Natural killer cell treated with Interleukin-12 subunit alpha and Interleukin-12 subunit beta and Interleukin-15 and Interleukin-18, amount 100 ng/mL, for 72 hours (primary cell): ENCODE measurements at places on chromosomes 1 and 21. TPM values are rescaled to one million over a fixed set of nuclear protein-coding genes. Genes with fewer than 3 reads are reported as not detected.

HCRTR1 gene
- total RNA-seq, result not detected

KCNQ4 gene
- total RNA-seq, result 0.56 TPM

RUSC1 gene
- 40.1 TPM for total RNA-seq

DCAF8 gene
- 115 TPM for total RNA-seq

RUNX3 gene
- 186 TPM for total RNA-seq

GRCh38 chr1:232183266-232183800, 446.6 kb downstream of the SIPA1L2 start:
- DNase-seq, result no peak

- DNase-seq, result no peak
Observed at GRCh38 chr1:34147301-34147700, 17.7 kb downstream of the CSMD2 start.

DNA sequence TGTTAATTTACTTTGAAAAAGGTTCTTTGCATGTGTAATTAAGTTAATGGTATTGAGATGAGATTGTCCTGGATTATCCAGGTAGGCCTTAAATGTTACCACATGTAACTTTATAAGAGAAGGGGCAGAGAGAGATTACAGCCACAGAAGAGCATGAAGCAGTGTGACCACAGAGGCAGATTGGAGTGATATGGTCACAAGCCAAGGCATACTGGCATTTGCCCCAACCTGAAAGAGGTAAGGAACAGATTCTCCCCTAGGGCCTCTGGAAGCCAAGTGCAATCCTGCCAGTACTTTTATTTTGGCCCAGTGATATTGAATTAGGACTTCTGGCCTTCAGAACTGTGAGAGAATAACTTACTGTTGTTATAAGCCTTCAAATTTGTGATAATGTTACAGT, 23.0 kb downstream of the RNF2 start:
- DNase-seq, result no peak

DNA sequence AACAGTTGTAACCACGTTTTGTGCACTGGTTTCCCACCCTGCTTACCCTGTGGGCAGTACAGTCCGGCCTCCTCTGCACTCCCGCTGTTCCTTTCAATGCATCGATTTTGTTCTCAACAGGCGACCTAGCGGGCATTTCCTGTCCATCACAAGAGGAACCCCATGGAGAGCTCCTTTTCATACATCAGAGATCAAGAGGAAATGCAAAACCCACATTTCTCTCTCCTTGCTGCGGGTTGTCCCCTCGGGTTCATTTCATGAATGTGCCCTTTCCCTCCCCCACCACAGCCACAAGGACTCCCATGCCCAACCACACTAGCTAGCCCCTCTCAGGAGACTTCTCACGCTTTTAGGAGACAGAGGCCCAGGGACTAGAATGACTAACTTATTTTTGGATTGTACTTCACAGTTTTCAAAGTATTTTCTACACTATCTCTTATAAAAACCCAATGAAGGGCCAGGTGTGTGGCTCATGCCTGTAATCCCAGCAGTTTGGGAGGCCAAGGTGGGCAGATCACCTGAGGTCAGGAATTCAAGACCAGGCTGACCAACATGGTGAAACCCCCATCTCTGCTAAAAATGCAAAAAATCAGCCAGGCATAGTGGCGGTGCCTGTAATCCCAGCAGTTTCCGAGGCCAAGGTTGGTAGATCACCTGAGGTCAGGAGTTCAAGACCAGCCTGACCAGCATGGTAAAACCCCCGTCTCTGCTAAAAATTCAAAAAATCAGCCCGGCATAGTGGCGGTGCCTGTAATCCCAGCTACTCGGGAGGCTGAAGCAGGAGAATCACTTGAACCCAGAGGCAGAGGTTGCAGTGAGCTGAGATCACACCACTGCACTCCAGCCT, 18.4 kb downstream of the ATP1A4 start:
- DNase-seq, result no peak

GRCh38 chr1:63638471-63638870, 45.3 kb downstream of the PGM1 start:
- DNase-seq, result no peak

GRCh38 chr1:212498283-212499040, 65.7 kb downstream of the NENF start:
- no peak for DNase-seq

DNA sequence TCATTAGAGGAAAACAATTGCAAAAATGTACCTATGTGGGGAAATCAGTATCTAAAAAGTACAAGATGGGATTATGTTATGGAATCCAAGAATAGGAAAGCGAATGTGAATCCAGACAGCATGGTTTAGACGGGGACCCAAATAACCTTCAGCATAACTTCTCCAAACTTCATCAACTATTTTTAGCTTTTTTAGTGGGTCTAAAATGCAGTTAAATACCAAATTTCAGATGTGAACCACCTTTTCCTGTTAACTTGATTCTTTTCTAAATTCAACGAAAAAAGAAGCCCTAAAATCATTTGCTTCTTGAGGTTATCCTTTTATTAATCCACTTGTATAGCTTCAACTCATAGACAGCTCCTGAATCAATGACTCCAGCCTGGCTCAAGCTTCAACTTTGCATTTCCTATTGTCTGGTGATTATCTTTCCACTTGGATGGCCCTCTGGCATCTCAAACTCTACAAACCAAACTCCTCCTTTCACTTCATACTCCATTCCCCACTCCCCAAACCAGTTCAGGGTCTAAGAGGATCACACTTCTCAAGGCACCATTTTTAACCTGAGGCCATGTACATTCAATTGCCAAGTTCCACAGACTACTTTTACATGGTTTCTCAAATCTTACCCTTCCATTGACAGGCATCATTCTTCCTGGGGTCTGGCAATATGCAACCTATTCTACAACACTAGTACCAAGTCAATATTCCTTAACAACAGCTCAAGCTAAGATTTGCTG, 7.4 kb downstream of the ERRFI1 start:
- DNase-seq, result no peak

- DNase-seq, result no peak
Observed at GRCh38 chr21:38413958-38414548, 84.2 kb downstream of the ERG start.

DNA sequence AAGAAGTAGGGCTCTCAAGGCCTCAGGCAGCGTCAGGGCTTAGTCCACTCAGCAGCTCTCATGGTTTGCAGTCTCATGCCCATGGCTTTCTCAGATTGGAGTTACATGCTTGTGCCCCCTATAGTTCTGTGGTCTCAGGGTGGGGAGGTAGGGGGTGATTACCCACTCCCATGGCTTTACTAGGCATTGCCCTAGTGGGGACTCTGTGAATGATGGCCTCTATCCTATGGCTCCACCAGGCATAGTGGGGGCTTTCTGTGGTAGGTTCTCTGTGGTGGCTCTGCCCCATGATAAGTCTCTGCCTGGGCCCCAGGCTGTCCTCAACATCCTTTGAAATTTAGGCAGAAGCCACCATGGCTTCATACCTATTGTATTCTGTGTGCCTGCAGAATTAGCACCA, 48.9 kb downstream of the MSH4 start:
- no peak for DNase-seq

- DNase-seq, result no peak
Observed at GRCh38 chr1:230073371-230074035, 6.5 kb downstream of the GALNT2 start.

DNA sequence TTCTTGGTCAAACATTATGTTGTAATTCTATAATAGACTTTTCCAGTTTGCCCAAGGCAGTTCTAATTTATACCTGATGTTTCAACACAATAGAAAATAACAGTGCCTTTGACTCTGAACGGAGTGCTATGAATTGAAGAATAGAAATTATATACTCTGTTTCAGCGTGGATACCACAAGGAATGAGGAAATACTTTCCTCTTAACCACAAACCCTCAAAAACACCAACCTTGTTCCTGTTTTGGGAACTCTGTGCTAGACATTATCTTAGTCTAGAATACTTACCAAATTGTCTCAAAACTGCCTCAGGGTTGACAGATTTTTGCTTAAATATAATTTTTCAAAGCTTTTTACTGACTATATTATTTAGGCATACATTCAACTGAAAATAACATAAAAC, 1629.3 kb downstream of the MRPL39 start:
- DNase-seq, result no peak

- no peak for DNase-seq
Observed at GRCh38 chr1:106465666-106466065, 590.8 kb upstream of the PRMT6 start.

DNA sequence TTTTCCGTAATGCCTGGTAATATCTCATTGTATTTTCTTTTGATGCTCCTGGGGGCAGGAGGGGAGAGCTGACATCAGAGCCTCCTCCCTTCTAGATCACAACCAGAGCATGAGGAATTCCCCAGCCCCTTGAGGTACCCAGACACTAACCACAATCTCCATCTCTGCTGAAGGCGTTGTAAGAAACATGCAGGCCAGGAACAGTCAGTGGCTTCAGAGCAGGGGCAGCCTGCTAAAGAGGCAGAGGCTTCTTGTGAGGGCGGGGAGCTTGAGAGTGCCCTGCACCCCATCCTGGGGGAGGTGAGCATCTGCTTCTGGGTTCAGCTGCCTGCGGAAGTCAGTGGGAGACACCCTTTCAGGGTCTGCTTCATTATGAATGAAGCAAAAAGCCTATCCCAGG, 19.0 kb downstream of the MAPKAPK2 start:
- DNase-seq, result peak; percentile 79

- no peak for DNase-seq
Observed at GRCh38 chr21:15560383-15561056, 169.3 kb upstream of the USP25 start.
